ENCODE measurements at places on chromosomes 16 and 17.

DNA sequence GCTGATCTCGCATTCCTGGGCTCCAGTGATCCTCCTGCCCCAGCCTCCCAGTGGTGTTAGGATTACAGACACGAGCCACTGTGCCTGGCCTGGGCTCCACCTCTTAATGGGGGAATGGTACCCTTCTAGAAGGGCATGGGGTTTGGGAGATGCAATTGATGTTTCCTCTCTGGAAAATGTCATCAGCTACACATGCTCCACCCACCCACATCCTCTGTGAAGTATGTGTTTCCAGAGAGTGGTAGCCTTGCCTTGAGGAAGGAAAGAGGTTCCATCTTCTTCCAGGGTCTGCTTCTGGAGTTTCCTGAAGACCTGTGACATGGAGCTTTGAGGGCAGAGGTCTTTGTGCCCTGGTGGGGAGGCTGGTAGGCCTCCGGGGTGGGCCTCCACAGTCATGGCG lies 45.2 kb upstream of the GSE1 start:
- no peak for DNase-seq

DNA sequence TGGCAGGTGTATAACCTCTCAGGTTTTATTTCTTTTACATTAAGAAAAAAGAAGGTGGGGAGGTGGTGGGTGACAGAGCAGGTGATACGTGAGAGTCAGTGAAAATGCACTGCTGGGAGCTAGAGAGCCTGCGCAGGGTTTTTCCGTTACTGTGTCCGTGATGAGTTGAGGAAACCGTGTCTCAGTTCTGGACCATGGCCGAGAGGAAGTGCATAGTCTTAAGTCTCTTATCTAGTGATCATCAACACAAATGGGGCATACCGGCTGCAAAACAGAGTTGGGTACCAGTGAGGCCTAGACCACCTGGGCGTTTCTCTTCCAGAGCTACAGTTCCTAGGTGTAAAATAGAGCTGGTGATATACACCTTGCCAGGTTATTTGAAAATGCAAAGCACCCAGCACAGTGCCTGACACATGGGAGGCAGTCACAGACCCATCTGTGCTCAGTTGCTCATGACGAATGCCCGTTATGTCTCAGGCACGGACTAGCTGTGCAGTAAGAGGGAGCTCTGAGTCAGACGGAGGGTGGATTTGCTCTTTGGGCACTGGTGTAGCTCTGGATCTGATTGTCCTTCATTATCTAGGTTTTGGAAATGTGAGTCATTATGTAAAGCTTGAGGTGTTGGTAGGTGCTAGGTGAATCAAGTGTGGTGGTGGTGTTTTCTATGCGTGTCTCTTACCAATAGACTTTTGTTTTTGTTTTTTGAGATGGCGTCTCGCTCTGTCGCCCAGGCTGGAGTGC lies 60.9 kb downstream of the RPTOR start:
- DNase-seq = no peak

GRCh38 chr17:17716837-17717523 lies 35.7 kb downstream of the RAI1 start:
- DNase-seq = no peak

GRCh38 chr16:52597772-52598483 lies 51.0 kb upstream of the TOX3 start:
- DNase-seq = no peak

DNA sequence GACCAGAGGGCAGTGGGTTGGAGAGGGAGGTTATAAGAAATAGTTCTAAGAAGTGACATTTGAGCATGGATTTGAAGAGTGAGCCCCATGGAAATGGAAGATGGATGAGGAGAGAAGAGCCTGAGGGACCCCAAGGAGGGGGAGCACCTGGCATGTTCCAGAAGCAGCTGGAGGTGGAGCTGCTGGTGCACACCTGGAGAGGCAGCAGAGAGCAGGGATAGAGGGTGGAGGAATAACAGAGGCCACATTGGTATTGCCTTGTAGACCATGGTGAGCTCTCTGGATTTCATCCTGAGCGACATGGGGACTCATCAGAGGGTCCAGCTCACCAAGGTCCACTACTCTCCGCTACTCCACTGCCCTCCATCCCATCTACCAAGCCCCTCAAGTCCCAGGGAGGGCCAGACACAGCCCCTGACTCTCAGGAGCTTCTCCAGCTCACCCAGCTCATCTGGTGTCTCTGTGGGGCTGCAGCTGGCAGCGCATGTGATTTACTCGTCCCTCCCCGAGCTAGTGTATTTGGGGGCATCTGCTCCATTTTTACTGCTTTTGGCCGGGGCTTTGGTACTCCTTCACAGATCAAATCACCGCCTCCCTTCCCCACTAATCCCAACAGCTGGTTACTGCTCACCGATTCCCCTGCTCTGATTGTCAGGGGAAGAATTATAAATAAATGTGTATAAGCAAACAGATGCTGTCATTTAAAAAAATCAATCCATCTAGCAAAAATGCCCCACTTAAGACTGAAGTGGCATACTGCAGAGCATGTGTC lies 22.1 kb upstream of the KDM8 start:
- no peak for DNase-seq

GRCh38 chr16:12390644-12391043 lies 413.0 kb downstream of the CPPED1 start:
- DNase-seq = peak; percentile 46

DNA sequence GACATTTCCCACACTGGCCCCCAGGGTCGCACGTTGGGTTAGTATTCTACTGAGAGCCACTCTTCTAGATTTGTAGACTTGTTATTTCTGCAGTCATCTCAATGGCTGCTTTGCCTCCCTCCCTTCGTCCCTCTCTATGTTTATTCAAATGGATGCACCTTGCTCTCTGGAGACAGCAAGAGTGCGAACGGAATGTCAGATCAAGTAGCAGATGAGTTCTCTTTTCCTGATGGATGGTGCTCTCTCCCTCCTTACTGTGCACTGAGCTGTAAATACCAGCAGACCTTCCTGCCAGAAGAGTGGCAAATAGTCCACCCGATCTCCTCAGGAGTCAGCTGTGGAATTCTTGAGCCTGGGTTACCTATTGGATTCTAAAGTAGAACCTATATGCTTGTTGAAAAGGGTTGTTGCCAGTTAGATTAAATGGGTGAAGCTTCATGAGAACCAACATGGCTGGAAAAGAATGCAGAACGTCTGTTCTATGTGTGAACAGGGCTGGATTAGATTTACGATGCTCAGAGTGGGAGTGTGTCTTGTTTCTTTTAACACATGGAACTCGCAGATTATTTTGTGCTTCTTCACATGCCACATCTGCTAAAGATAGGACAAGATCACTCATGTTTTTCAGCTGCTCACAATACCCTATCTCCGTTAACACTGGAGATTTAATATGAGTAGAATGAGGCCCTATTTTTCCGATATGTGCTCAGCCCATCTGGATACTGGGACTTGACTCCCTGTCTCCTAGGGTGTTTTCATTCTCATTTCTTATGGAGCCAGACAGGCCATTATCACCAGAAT lies 6.1 kb downstream of the GNAO1 start:
- DNase-seq = no peak

- peak; percentile 57 for DNase-seq
Observed at GRCh38 chr17:7237761-7238419, 1.4 kb downstream of the PHF23 start.

DNA sequence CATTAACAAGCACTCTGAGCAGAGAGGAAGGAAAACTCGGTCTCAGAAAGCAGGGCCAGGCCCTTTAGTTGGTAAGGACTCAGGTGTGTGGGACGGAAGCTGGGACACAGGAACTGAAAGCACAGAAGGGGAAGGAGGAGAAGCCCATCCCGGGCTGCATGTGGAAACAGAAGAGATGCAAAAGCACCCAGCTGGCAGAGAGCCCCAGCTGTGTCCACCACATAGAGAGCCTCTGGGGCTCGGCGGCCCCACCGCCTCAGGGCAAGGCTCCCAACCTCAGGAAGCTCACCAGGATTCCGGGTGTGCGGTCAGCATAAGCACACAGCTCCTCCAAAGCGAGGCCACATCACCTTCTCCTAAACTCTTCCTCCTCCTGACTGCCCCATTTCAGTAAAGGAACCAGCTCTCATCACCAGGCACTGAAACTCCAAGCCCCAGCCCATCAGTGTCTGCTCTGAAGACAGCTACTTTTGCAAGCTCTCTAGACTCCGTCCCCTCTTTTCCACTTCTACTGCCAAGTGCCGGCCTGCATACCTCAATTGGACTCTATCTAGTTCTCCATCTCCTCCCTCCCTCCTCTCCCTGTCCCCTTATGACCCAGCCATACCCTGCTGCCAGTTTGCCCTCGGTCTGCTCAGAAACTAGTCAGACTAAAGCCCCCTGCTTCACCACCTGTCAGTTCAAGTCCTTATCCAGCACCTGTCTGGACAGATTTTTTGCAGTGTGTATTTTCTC lies 6.0 kb downstream of the ST3GAL2 start:
- no peak for DNase-seq

DNA sequence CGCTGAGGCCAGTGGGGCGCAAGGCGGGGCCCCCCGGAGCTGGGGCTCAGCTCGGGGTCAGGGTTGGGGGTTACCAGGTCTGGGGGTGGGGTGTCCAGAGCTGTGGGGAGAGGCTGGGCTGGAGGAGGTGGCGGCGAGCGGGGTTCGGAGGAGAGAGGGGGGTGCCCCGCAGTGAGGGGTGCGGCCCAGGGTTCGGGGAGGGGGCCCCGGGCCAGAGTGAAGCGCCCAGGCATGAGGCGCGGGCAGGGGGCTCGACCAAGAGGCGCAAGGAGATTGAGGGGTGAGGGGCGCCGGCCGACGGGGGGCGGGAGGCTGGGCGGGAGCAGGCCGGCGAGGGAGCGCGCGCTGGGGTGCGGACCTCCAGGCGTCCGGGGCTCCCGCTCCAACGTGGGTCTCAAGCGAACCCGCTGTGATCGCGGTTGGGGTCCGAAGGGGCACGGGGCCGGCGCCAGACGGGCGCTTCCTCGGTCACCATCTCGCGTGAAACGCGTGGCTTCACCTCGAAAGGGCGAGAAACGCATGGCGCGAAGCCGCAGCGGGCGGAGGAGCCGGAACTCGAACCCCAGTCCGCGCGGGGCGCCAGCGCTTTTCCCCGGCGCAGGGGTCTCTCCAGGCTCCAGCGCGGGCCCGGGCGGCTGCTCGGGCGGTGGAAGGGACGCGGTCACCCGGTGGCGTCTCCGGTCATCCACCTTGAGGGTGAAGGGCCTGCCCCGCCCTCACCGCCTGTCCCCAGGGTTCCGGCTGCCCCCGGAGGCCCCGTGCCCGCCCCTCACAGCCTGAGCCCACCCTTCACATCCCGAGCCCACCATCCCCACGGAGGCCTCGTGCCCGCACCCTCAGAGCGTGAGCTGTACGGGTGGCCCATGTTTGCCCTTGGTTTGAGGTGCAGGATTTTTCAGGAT lies 846 bp downstream of the CPNE7 start:
- no peak for DNase-seq

GRCh38 chr16:17125671-17126070 lies 345.1 kb downstream of the XYLT1 start:
- DNase-seq = peak; percentile 31

DNA sequence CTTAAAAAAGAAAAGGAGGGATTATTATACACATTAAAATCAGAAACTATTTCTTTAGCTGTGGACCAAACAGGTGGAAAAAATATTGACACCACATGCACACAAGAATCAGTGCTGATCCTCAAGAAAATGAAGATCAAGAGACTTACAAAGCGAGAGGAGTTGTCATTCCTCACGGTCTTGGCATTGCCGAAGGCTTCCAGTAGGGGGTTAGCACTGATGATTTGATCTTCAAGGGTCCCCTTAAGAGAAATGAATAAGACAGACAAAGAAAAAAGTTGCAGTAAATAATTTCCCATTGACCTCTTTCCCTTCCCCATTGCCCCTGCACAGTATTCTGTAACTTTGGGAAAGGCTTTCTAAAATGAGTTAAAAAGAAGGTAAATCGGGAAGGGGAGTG lies 6.0 kb downstream of the MYH4 start:
- no peak for DNase-seq

GRCh38 chr17:69704935-69705334 lies 290.4 kb downstream of the MAP2K6 start:
- DNase-seq = no peak

DNA sequence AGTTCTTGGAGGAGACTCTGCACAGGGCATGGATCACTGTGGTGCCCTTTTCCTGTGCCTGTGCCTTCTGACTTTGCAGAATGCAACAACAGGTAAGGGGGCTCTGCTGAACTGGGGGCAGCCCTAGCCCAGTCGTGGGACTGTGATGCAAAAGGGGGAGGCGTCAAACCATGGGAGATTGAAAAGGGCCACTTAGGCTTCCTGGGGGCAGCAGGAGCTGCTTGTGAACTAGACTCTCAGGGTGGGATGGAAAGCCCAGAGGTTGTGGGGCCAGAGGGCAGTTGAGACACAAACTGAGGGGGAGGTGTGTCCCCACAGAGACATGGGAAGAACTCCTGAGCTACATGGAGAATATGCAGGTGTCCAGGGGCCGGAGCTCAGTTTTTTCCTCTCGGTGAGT lies 19.6 kb downstream of the ADGRG5 start:
- no peak for DNase-seq

GRCh38 chr17:13337151-13337550 lies 264.6 kb downstream of the HS3ST3A1 start:
- peak; percentile 61 for DNase-seq

DNA sequence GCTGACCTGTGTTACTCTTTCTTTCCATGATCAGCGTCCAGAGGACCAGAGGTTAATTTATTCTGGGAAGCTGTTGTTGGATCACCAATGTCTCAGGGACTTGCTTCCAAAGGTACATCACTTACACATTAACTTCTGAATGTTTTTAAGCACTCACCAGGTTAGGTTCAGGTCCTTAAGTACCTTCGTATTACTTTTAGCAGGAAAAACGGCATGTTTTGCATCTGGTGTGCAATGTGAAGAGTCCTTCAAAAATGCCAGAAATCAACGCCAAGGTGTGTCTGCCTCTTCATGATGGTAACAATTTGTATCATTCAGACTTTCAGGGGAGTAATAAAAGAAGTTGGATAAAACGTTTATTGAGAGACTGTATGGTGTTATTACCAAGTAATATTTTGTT lies 3.3 kb downstream of the HERPUD1 start:
- no peak for DNase-seq

GRCh38 chr17:50710025-50710424 lies 2.3 kb upstream of the ANKRD40 start:
- DNase-seq = no peak

DNA sequence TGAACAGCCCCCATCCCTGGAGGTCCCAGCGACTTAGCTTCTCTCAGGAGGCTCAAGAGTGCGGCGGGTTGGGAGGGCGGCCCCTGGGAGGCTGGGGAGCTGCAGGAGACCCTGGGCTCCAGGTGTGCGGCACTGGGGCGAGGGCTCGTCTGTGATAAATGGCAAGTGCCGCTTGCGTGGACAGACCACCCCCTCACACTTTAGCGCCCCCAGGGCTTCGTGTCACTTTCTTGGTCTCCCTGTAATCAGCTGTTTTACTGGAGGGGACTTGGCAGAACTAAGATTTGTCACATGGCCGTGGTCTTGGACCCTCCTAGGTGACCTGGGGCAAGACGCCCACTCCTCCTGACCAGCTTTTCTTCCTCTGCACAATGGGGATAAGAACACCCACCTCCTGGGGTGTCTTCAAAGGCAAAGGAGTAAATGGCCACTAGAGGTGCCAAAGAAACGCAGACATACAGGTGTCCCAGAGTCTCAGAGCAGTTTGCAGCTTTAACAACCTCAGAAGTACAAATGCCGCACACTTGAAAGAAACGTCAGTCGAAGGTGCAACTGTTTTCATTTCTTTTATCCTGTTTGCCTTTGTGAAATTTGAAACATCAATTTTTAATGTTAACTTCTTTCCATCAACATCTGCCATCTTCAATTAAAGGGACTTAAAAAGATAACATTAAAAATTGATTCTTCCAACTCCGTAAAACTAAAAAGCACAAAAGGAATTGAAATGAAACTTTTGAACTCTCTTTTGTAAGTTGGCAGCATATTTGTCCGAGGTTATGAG lies 946 bp downstream of the OSGIN1 start:
- peak; percentile 17 for DNase-seq

- DNase-seq = no peak
Observed at GRCh38 chr17:81459224-81459623, 53.4 kb downstream of the ACTG1 start.
